ENCODE measurements at places on chromosomes 11 and 22.

- DNase-seq: peak; percentile 20
Observed at GRCh38 chr11:102653744-102654291, 28.7 kb upstream of the MMP20 start.

- DNase-seq: no peak
Observed at GRCh38 chr11:117551761-117552343, 224.2 kb downstream of the CEP164 start.

- DNase-seq: no peak
Observed at GRCh38 chr22:29563652-29564460, 10.3 kb upstream of the THOC5 start.

- no peak for DNase-seq
Observed at GRCh38 chr22:42296883-42297282, 26.4 kb upstream of the TCF20 start.

DNA sequence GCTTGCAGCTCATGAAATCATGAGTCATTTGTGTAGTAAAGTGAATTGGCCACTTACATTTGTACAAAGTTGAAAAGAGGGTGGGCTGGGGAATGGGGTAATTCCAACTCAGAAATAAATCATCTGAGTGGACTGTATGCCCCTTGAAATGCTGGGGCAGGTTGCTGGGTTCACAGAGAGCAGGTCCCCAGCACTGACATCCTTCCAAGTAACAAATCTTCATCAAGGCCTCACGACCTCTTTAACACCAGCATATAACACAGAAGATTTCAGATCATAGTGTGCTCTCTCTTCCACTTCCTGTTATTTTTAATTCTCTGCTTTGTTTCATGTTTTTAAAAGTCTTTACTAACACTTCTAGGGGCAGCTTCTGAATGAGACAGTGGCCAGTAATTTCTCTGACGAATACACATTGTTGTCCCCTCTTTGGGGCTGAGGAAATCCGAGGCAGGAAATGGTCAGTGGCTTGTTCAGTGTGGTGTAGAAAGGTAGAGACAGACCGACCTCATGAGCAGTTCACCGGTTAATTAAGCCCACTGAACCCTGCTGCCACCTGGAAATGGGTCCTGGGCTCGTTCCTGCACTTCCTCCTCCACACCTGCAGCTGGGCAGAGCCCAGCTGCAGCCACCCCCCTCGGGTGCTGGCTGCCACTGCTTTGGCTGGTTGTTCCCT is 127.7 kb downstream of the MAML2 start:
- DNase-seq: peak; percentile 83

DNA sequence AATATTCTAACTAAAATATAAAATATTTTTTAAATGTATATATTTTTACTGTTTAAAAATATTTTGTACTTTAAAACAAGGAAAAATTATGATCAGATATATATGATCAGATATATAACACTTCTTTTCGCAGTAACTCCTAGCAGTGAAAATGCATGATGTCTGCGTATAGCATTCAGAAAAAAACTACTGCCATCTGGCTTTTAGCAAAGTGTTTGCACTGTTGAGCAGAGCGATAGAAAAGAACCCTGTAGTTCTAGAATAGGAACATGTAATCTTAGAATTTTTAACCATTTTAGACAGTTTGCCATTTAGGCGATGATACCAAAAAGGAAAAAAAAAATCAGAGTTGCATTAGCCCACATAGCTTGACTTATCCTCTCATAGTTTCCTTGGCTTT is 370.4 kb upstream of the ANO3 start:
- no peak for DNase-seq

GRCh38 chr22:37485395-37486223 is 575 bp downstream of the MFNG start:
- no peak for DNase-seq
